ENCODE measurements at places on chromosomes 2 and 18.

DNA sequence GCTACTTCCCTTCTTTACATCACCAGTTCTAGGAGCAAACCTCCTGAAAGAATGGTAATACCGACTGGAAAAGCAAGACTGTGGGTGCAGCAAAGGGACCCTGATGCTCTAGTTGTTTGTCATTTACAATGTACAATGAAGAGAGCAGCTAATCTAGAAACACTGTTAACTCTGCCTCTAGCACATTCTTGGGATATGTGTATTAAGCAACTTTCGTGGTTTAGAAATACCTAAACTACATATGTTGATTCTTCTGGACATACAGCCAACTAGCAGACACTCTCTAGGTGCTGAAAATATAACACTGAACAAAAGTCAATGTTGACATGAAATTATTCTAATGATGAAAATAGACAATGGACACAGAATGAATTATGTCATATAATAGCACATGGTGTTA lies 440.3 kb upstream of the MC4R start:
- DNase-seq = no peak

- no peak for DNase-seq
Measured at GRCh38 chr2:51795248-51795888, 763.4 kb upstream of the NRXN1 start.

DNA sequence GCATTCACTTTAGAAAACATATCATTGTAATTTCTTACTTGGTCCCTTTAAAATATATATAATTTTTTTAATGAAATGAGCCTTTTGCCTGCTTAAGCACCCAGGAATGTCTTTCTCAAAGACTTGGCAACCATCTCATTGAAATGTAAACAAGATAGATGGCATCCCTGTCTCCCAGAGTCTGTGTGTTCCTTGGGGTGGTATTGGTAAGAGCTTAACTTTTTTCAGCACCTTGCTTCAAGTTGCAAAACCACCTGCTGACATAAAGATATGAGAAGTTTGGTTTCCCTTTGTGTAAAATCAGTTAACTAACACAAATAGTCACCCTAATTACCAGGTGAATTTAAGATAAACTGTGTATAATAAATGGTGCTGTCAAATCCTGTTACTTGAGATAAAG lies 266.9 kb downstream of the DSC3 start:
- DNase-seq = no peak

GRCh38 chr2:235553291-235553690 lies 59.4 kb downstream of the AGAP1 start:
- DNase-seq = no peak

- no peak for DNase-seq
Measured at GRCh38 chr2:99886418-99886817, 256.0 kb downstream of the AFF3 start.

DNA sequence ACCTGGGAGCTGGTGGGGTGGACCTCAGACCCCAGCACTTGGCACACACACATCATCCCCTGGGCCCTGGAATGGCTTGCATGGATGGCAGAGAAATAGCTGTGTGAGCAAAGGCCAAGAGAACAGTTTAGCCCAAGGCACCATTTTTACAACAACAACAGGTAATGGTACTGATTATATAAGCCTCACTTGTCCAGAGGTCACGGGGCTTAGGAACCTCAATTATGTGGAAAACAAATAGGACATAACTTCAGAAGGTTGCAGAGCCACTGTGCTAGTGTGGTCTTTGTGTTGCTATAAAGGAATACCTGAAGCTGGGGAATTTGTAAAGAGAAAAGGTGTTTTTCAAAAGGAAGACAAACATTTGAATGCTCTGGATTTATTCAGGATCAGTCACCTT lies 13.2 kb downstream of the STEAP3 start:
- DNase-seq = no peak

DNA sequence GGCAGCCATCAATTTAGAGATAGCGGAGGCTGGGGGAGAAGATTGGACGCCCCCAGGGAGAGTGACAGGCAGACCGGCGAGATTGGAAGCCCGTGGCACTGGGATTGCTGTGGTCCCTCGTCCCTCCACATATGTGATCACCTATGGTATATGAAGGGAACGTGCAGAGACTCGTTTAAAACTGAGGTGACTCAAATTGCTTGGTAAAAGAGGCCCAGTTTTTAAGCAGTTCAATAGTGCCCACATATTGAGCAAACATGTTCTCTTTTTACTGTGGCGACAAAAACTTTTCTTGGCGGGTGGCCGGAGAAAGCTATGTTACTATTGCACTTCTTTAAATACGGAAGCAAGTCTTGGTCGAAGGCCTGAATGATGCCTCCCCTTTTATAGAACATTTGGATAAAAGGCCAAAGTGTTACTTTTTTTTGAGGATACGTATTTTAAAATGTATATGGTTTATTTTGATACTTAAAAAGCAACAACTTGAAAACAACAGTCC lies 9.1 kb downstream of the B3GNT2 start:
- no peak for DNase-seq

- DNase-seq = no peak
Measured at GRCh38 chr2:138997346-138997745, 217.2 kb upstream of the NXPH2 start.

DNA sequence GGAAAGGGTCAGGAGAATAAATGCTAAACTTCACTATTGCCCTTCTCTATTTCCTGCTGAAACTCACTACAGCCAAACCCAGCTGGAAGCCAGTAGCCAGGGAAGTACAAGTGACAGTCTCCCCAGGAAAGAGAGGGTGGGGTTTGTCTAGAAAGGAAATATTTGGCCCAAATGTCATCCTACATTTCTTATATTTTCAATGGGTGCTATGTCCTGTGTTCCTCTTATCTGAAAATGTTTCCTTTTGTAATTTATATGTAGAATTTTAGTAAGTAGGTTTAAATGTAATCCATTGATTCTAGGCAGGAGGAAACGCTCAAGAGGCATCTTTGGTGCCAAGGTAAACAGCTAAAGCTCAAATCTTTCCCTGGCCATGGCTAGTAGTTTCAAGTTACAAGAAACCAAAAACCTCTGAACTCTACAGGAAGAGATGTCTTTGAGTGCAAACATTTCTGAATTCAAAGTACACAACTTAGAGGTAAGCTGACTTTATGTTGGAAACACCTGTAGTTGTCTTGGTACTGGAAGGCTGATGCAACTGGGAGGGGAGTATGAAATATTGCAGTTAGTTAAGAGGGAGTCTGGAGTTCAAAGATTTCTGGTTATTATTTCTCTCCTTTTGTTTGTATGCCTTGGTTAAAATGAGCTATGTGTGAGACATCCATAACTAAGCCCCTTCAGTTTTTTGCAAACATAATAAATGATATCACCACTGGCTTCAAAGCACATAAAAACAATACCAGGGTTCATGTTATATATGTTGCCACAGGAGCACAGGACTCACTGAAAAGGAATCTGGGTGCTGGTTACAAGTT lies 356.1 kb upstream of the ZC3H15 start:
- DNase-seq = no peak

DNA sequence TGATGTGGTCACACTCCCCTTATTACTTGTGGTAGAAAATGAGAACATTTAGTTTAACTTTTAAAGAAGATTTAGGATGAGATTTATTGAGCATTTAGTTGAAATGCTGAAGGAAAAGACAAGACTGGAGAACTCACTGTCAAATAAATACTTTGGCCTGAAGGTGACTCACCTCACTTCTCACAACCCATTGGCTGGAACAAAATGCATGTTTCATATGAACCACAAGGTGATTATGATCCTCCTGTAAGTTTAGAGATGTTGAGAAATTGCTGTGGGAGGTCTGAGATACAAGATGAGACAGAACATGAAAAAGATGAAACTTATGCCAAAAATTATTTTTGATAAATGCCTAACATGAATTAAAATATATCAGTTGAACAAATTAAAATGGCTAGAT lies 1004.5 kb downstream of the SOCS6 start:
- DNase-seq = no peak

DNA sequence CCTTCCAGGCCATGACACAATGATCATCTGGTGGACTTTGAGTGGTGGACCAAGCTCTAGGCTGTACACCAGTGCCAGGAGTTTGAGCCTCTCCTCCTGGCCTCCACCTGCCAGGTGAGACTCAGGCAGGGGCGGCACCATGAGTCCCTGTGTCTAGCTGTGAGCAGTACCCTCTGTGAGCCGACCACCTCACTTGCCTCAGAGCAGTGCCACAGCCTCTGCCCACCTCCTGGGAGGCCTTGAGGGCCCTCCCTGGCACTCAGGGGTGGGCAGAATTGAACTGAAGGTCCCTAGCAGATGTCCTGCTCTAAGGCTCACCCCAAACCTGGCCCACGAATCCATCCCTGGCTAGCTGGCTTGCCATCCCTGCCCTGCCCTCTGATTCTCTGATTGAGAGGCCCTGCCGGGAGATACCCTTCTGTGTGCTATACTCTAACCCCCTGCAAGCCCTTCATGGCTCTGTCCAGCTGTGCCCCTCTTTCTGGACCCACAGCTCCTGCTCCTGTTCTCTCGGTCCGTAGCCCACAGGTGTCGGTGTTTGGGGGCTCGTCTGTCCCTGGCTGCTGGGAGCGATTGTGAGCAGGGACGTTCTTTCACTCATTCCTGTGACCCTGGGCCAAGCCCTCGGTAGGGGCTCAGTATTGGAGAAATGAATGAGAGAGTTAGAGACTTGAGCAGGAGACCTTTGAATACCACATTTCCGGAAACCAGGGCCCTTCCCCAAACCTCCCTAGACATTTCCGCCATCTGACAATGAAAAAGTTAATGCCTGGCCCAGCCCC lies 70.0 kb downstream of the INHBB start:
- no peak for DNase-seq

- no peak for DNase-seq
Measured at GRCh38 chr2:47782381-47782670, 619 bp upstream of the MSH6 start.

GRCh38 chr18:58828399-58829121 lies 36.1 kb upstream of the ZNF532 start:
- DNase-seq = no peak

GRCh38 chr2:85900366-85900765 lies 11.6 kb upstream of the ST3GAL5 start:
- no peak for DNase-seq

- no peak for DNase-seq
Measured at GRCh38 chr2:150591496-150592285, 104.2 kb upstream of the RND3 start.

- no peak for DNase-seq
Measured at GRCh38 chr2:149188291-149188690, 142.1 kb upstream of the LYPD6 start.

GRCh38 chr18:77071711-77072292 lies 60.8 kb downstream of the MBP start:
- DNase-seq = no peak

GRCh38 chr2:174180165-174180724 lies 68.1 kb downstream of the OLA1 start:
- DNase-seq = peak; percentile 11

- DNase-seq = no peak
Measured at GRCh38 chr2:88810017-88810416, 118.5 kb downstream of the RPIA start.

GRCh38 chr2:60992985-60993392 lies 24.5 kb upstream of the PEX13 start:
- no peak for DNase-seq

DNA sequence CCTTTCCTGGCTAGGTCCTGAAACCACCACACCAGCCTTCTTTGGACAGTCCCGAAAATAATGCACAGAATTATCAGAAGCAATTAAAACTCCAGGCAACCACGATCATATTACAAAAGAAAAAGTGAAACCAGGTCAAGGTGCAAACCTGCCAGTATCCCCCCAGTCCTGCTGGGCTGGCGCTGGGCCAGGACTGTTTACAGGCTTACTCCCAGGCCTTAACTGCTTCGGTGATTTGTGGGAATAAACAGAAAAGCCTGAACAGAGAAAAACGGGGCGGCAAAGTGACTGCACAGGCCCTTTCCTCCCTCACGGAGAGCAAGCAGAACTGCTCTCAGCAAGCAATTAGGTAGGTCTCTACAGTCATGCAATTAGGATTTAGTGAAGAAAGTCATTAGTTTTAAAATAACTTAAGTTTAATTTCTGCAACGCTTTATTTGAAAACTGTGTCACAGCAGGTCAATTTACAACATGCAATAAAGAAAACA lies 1.3 kb downstream of the HDAC4 start:
- DNase-seq = peak; percentile 53

GRCh38 chr18:68409576-68409975 lies 305.3 kb downstream of the TMX3 start:
- no peak for DNase-seq

GRCh38 chr18:77457681-77458080 lies 208.0 kb downstream of the GALR1 start:
- DNase-seq = no peak

- no peak for DNase-seq
Measured at GRCh38 chr2:137467246-137467862, 496.9 kb upstream of the HNMT start.

DNA sequence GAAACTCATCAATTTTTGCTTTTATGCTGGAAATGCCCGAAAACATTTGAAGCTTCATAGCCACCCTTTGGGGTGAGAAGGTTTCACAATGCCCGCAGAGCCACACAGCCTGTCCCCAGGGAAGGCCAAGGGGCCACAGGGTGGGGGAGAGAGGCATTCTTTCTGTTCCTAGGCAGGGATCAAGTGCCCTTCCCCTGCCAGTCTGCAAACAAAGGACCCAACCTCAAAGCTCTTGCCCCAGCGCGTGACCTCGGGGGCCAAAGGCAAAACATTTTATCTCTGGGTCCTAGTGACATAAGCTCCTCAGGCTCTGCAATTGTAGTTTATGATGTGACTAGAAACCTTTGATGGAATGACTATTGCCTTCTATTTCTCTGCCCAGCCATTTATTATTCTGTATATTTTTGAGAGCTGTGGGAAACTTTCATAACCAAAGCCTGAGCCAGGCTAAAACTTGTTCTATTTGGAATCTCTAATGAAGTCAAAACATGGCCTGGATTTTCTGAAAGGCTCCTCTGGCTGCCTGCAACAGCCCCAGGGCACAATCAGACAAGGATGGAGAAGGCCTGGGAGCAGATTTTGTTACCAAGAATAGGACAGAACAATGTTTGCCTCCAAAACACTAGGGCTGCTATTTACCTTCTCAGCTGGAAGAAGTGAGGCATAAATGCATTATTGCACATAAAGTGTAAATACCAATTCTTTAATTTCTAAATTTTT lies 137.2 kb upstream of the KCTD1 start:
- DNase-seq = peak; percentile 12

GRCh38 chr2:71861186-71862160 lies 286.2 kb downstream of the CYP26B1 start:
- DNase-seq = peak; percentile 93

- no peak for DNase-seq
Measured at GRCh38 chr2:216787851-216788540, 71.9 kb downstream of the TNP1 start.

DNA sequence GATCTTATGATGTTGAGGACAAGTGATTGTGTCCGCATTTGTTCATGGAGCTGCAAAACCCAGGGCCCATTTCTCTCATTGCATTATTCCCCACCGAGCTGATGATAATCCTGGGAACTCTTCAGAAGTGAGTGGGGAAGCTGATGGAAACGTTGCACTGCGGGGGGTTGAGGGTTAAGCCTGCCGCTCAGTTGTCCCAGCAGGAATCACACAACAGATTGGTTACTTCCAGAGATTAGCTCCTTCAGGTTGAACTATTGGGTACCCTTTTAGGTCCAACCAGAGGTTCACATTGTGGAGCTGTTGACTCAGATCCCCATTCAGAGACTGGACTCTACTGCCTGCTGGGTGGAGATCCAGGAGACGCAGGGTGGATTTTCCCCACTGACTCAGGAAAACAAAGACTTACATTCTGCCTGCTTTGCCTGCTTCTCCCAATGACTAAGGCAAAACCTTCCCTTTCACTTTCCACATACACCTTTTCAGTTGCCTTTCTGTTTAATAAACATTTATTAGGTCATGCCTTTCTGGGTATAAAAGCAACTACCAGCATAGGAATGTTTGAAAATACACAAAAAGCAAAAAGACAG lies 286.4 kb downstream of the TXNL1 start:
- DNase-seq = no peak

GRCh38 chr18:55069497-55069896 lies 110.2 kb upstream of the CCDC68 start:
- DNase-seq = no peak
